CD4-positive, alpha-beta T cell treated with Interferon alpha-2 for 1 hour (primary cell): ENCODE measurements at places on chromosomes 11 and 22.

GRCh38 chr11:8038393-8038792 is 42.6 kb upstream of the TUB start:
- no peak for DNase-seq

DNA sequence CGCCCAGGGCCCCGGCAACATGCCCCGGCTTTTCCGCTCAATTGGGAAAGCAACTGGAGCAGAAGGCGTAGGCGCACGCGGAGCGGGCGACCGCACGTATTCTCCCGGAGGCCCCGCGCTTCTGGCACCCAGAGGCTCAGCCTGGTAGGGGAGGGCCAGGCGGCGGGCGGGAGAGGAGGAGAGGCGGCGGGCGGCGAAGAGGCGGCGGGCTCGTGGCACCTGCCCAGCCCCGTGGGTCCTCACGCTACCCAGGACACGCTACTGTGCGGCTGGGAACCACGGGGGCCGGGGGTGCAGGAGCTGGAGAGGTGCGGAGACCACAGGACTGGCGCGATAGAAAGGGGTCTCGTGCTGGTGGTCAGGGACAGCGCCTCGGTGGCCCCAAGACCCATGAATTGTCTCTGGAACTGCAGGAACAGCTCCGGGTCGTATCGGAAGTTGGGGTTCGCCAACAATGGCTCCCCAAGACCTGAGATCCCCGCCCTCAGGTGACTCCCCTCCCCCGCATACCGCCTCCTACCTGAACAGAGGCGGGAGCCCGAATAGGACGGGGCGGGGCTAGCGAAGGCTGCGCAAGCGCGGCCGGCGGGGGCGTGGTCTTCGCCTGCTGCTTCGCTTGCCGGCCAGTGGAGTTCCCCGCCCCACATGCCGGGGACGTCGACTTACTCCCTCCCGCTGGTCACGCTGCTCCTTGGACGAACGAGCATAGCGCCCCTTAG is at the start of gene SLC37A4:
Gene SLC37A4 (minus strand): TSS at position 549 of the 719 bp plus-strand sequence.
- peak; percentile 100 for DNase-seq

- no peak for DNase-seq
These were observed 22.6 kb downstream of the IZUMO1R start for GRCh38 chr11:94326947-94327346.

- DNase-seq: no peak
These were observed 101.2 kb upstream of the DDI1 start for GRCh38 chr11:103935219-103935618.

DNA sequence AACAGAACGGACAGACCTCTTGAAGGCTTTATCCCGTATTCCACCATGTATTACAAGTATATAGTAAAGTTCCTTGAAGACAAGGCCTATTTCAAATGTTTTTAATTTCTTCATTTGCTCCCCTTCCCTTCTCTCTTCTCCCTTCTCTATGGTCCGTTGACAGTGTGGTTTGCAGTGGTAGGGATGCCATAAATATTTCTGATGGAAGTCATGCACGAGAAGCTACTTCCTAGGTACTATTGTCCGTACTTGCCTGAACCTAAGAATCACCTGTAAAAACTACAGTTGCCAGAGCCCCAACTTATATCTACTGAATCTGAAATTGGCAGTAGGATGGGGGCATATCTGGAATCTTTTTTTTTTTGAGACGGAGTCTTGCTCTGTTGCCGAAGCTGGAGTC is 2.8 kb downstream of the PISD start:
- DNase-seq: no peak

- DNase-seq: no peak
These were observed 67.5 kb downstream of the PRR5L start for GRCh38 chr11:36363361-36364268.

GRCh38 chr11:124896821-124897391 is 759 bp downstream of the ROBO4 start:
- DNase-seq: no peak

DNA sequence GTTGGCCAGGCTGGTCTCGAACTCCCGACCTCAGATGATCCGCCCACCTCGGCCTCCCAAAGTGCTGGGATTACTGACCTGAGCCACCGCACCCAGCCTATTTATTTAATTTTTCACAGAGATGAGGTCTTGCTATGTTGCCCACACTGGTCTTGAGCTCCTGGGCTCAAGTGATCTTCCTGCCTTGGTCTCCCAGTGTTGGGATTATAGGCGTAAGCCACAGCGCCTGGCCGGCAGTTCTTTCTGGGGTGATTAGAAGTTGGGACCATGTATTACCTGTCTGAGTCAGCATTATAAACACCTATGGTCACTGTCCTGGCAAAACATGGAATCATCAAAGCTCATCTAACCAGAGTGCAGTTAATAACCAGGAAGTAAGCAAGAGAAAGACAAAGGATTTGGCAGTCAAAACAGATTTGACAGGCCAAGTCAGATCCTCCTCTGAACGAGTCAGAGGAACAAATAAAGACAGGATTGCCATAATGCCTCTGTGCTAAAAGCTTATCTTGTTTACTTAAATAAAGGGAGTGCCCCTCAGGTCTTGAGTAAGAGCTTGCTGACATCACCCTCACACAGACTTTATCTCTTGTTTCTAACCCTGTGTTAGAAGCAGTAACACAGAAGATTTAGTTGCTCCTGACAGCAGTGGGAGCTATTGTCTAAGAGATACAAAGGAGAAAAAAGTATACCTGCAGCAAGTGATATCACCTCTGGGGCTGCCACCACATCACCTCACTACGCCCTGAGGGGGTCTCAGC is 3.7 kb downstream of the SERPIND1 start:
- DNase-seq: no peak

GRCh38 chr11:118677977-118678376 is 1.5 kb downstream of the TREH start:
- no peak for DNase-seq

DNA sequence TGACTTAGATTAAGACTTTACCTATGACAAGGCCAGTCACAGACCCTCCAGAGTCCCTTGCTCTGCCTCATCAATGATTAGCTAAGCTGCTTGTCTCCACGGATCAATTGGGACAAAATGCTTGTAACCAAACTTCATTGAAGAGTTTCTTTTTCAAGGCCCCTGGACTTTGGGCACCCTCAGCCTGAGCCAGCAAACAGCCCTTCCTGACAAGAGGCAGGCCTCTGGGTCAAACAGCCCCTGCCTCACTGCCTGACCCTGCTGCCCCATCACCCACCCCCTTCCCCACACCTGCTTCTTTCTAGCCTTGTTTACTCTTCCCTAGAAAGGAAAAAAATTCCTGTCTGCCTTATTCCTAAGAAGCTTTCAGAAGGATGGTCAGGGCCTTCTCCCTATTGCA is 26.3 kb upstream of the CDON start:
- DNase-seq: no peak

- DNase-seq: no peak
These were observed 39.0 kb downstream of the BMAL1 start for GRCh38 chr11:13316528-13316961.

GRCh38 chr22:46931881-46932280 is 169.4 kb downstream of the TBC1D22A start:
- no peak for DNase-seq

DNA sequence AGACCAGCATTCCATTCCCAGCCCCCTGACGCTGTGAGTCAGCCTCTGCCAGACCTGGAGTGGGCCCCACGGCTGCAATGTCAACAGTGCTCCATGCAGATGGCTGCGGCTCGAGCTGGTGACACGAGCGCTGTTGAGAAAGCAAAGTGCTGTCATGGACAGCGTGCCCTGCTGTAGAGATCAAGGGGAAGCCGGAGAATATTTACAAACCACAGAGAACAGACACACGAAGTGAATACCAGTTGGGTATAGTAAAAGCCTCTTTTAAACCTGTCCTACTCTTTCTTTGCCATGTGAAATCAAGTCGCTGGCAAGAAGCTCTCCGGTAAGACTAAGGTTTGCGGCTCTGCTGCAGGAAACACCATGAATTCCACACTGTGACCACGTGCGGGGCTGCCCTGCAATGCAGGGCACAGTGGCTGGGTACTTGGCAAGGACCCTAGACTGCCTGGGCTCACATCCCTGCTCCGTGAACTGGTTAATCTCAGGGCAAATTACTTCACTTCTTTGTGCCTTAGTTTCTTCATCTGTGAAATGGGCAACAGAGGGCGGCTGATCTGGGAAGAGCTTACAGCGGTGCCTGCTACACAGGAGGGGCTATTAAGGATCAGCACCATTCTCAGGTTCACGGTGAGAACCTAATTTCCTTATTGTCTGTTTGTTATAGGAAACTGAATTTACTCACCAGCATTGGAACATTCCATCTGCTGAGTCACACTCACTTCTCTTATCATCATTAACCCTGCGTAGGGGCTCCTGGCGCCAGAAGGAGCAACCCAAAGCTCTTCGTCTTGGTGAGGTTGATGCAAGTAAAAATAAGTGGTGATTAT is 27.8 kb upstream of the ELFN2 start:
- DNase-seq: no peak

GRCh38 chr11:86444981-86445380 is 70.3 kb downstream of the CCDC81 start:
- DNase-seq: no peak

DNA sequence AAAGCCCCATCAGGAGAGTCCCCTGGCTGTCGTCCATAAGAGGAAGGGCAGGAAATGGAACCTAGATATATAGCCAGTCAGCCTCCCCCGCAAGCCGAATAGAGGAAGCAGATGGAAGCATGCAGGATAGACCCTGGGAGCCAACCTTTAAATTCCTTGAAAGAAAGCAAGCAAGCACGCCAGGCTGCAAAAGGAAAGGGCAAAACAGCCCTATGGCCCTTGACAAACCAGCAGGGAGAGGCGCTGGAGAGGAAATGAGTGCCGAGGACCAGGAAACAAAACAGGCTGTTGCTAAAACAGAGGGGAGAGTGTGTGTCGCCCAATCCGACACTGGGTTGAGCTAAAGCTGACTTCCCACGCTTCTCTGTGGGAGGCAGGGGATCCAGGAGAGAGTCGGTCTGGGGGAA is 203.5 kb upstream of the MTNR1B start:
- no peak for DNase-seq

GRCh38 chr11:20771026-20771425 is 101.6 kb downstream of the NELL1 start:
- DNase-seq: no peak

DNA sequence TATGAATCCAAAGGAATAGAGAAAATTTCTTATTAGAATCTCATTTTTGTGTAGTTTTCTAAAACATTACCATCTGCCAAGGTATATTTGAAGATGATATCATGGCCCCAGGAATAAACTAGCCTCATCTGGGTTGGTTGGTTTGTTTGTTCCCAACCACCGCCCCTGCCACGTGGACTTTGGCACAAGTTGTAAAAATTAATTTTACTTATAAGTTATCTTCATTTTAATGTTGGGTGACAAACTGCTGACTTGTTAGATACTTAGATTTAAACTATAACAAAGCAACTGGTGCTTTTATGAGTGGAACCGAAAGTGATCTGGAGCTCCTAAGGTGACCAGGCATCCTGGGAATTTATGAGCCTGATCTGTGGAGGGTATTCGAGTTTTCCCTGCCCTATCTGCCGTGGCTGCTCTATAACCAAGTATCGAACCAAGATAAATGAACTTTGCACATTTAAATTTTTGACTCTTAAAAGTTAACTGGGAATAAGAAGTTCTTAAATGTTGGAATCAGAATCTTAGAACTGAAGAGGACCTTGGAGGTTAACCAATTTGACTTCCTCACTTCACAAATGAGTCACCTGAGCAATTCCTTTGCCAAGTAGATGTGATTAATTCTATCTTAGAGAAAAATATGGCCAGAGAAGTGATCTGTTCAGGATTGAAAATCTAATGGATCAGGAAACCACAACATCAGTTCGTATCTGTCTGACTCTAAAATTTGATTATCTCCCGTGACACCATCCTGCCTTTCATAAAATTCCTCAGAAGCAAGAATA is 129.1 kb upstream of the ARHGAP42 start:
- DNase-seq: no peak

- no peak for DNase-seq
These were observed 24.4 kb downstream of the SYNGR1 start for GRCh38 chr22:39374191-39374590.

DNA sequence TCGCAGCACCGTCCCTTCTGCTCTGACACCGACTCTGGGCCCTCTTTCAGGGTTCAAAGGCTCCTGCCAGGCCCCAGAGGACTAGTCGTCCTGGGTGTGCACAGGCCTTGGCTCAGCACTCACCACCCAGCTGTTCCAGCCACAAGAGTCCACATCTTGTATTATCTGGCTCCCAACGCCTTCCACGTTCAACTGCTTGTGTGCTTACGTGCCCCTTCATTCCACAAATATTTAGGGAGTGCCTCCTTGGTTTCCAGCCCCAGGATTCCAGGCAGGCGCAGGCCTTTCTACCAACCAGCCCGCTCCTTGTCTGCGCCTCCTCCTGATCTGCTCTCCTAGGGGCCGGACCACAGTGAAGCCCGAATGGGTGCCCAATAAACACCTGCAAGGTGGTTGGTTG is 70.9 kb downstream of the SCUBE1 start:
- DNase-seq: no peak
